Dermis microvascular lymphatic vessel endothelial cell (primary cell): ENCODE measurements at places on chromosomes 5 and 9. TPM values are rescaled to one million over a fixed set of nuclear protein-coding genes. Genes with fewer than 3 reads are reported as not detected.

GRCh38 chr5:60668686-60669304 is 31.2 kb downstream of the DEPDC1B start:
- DNase-seq: peak; percentile 39

The GRXCR2 gene
- not detected in 2 replicates for total RNA-seq

DNA sequence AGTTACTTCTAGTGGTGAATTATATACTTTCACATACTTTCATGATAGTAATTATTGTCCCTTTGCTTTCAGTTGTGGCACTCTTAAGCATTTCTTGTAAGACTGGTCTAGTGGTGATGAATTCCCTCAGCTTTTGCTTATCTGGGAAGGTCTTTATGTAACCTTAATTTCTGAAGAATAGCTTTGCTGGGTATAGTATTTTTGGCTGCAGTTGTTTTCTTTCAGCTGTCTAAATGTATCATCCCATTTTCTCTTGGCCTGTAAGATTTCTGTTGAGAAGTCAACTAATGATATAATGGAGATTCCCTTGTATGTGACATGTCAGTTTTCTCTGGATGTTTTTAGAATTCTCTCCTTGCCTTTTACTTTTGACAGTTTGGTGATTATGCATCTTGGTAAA is 41.0 kb downstream of the TMEM38B start:
- no peak for DNase-seq

DNA sequence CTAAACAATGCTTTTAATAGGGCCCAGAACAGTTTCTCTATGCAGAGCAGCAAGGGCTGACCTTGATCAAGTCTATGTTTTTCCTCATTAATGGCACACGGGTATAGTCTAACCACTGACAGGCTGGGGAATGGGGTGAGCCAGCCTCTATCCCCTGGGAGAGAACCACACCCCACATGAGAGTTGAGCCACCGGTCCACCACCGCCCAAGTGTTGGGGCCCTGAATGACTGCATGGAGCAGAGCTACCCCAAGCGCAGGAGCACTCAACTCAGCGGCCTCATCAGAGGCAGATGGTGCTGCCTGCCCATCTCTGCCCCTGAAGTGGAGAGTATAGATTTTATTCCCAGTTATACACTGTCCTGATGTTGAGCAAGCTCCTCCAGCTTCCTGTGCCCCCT is 247.9 kb upstream of the IRX1 start:
- DNase-seq: no peak

DNA sequence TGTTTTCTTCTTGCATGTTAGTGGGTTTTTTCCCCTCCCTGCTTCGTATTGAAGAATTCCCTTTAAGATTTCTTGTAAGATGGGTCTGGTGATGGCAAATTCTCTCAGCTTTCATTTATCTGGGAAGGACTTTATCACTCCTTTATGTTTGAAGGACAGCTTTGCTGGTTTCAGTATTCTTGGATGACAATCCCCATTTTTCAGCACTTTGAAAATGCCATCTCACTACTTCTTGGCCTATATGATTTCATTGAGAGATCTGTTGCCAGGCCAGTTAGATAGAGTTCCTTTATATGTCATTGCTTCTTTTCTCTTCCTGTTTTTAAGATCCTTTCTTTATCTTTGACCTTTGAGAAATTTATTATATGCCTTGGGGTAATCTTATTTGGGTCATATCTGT is 106.3 kb downstream of the KDM4C start:
- DNase-seq: no peak

DNA sequence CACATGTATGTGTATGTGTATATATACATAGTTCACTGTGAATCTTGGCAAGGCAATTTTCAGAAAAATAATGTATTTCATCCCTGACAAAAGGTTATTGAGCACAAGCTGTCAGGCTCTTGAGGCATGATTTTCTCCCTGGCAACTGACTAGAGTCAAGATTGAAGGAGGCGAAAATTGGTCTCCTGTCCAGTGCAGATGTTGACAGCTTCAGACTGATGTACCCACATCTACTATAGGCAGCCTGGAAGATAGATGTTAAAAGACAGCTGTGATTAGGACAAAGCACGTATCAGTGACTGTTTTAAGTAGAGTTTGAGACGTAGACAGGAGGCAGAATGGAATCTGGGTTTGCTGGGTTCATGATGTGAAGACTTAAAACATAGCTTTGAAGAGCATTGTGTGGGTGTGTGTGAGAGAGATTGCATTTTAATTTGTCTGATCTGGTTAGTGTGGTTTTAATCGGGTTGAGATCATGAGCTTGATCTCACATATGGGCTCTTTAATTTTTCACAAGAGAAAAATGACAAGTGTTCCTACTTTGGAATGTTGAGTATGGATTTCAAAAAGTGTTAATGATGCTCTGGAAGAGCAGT is 39.1 kb downstream of the CTNNA1 start:
- DNase-seq: no peak

DNA sequence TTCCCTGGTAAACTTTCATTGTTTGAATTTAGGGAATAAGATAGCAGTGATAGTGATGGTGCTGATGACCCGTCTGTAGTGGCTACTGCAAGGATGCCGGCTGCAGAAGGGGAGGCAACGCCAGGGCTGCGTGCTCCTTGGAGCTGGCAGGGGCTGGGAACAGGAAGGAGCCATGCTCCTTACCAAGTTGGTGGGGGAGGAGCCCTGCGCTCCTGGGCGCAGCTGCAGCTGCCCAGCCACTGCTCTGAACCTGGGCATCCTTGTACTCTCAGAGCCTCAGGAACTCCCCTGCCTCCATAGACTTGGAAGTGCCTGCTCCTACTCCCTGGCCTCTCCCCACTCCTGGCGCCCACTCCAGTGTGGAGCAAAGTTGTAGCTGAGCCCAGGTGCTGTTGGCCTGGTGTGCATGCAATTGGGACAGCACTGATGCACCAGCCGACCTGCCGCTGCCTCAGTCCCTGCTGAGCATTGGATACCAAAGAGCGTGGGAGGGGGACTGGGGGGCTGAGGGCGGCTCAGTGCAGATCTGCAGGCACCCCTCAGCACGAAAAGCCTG is 585.1 kb upstream of the FAM174A start:
- DNase-seq: no peak

DNA sequence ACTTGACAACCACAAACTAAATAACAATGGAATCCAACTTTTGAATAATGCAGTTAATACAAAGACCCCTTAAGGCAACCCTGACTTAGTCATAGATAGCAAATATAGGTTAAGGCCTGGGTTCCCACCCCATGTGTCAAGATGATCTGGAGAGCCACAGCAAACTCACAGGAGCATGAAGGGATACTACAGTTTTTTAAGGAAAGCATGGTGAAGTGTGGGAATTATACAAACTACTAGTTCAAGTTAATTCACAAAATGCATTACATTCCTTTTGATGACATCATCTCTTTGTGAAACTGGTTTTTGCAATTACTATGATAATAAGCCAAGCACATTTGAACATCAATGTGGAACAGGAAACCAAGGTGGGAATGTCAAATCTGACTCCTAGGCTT is 50.6 kb downstream of the LHFPL2 start:
- peak; percentile 83 for DNase-seq

GRCh38 chr9:137639303-137640051 is 20.7 kb downstream of the EHMT1 start:
- no peak for DNase-seq

DNA sequence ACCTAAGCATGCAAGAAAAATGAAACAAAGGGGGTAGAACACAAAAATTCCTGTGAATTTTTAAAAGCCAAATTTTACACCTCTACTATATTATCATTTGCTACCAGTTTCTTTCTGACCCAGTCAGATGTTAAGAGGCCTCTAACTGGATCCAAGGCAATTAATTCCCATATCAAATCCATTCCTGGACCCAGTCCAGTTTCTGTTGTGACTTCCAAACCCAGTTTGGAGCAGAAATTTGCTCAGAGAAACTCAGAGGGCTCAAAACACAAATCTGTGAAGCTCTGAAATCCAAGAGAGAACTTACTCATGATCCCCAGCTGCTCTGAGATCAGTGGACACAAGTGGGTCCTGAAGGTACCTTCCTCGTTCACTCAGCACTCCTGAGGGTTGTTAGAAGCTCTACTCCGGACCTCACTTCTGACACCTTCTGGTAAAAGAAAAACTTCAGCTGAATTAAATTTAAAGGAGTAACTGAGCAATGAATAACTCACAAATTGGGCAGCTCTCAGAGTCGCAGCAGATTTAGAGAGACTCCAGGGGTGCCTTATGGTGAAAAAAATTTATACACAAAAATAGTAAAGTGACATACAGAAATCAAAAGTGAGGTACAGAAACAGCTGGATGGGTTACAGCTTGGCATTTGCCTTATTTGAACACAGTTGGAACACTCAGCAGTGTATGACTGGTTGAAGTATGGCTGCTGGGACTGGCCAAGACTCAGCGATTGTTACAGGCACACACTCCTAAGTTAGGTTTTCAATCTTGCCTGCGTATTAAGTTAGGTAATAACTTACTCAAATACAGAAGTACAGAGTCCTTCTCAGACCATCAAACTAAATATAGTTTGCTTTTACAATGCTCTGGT is 32.4 kb downstream of the INSL4 start:
- DNase-seq: no peak

The TBC1D2 gene
- 1.4 and 1.8 TPM in 2 replicates for total RNA-seq

- DNase-seq: no peak
These were observed 180.5 kb upstream of the RIOK2 start for GRCh38 chr5:97363577-97363976.

The GBGT1 gene
- total RNA-seq: 21.3 and 37.7 TPM in 2 replicates

DNA sequence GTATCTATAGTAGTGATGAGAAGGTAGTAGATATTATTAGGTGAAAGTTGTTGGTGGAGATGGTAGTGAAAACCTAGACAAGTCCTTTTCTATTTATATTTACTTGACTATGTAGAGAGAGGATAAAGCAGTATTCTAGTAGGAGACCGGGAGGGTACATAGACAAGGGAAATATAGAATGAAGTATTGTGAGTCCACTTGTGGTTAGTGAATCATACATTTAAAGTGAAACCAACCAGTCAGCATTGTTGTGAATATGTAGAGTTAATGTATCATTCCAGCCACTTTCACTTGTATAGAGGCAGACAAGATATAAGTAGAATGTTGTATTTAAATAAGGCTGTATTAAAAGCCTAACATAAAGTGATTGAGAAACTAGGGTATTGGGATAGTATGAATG is 1711.3 kb upstream of the ACO1 start:
- no peak for DNase-seq
